ENCODE measurements at places on chromosomes 5 and 9.

- DNase-seq: no peak
Observed at GRCh38 chr5:58363461-58364249, 96.2 kb downstream of the PLK2 start.

GRCh38 chr9:98310752-98311392 is 55.4 kb upstream of the TBC1D2 start:
- no peak for DNase-seq

DNA sequence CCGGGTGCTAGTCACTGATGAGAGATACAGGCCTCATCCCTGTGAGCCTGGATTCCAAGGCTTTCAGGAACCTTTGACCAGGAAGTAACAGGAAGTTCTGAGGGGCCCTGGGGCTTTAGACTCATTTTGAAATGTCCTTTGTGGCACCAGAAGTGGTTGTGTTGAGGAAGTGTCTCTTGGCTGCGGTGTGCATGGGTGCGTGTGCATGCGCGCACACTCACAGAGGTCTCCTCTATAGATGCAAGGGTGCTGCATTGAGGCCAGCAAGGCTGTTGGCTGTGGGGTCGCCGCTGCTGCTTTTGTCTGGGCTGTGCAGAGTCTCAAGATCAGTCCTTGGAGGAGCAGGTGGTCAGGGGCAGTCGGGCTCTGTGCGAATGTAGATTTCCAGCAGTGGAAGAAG is 7.6 kb downstream of the RAB24 start:
- DNase-seq: no peak

DNA sequence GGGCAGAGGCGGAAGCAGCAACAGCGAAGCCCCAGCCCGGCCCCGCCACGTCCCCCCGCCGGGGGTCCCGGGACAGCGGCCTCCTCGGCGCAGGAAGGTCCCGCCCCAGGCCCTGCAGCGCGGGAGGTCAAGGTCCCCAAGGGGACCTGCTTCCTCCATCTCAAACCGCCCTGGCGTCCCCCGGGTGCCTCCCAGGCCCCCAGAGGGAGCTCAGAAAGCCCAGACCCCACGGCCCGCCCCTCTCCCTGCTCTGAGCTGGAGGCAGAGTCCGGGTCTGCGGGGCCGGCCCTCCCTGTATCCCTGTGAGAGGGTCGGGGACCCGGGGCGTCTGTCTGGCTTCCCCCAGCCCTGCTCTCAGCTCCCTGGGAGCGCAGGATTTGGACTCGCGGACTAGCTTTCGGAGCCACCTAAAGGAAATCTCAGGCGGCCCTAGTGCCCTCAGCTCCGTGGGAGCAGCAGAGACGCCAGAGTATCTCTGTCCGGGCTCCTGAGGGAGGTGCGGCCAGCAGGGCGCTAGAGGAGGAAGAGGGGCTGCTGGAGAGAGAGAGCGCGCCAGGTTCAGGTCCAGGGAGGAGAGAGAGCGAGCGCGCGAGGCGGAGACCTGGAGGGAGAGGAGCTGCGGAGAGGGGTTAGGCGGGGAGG is 30.7 kb downstream of the EXOC3 start:
- DNase-seq: no peak

DNA sequence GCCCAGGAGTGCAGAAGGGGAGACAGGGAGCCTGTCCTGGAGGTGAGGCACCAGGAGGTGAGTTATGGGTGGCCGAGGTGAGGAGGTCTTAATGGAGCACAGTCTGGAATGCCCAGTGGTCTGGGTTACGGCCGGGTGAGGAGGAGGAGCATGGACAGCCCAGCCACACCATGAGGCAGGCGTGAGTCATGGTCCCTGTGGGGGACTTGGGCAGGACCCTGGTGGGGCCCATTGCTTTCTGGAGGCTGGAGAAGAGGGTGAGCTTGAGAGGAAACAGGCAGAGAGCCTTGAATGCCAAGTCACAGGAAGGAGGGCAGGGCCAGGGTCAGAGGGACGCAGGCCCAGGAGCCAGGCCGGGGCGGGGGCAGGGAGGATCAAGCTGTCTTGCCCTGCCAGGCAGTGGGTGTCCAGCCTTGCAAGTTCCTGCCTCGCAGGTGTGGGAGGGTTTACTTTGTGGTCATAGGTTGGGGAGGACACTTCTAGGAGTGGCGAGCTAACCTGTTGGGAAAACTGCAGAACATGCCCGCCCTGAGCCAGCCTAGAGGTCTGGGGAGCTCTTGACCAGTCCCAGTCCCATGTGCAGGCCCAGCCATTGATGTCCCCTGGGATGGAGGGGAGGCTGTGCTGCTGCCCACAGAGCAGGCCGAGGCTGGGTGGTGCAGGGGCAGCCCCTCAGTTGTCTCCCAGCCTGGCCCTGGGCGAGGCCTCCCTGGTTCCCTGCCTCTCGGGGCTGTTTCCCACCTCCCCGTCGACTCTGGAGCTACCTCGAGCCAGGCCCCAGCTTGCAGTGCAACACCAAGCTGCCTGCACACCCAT is 2.8 kb downstream of the CACNA1B start:
- no peak for DNase-seq

DNA sequence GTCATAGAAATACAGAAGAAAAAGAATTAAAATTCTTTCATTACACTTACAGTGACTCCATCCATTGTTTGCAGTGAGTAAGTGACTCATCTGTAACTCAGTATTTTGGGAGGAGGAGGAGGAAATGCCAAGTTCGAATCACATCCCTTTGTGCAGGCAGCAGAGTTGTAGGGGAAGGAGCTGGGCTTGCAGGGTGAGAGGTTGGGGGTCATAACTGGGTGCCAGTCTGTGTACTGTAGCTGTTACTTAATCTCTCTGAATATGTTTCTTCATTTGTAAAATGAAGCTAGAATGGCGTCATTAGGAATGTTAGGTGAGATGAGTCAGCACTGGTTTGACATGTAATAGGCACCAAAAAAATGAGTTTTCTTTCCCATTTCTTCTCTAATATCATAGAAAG is 235.7 kb upstream of the ADAMTSL1 start:
- DNase-seq: no peak

DNA sequence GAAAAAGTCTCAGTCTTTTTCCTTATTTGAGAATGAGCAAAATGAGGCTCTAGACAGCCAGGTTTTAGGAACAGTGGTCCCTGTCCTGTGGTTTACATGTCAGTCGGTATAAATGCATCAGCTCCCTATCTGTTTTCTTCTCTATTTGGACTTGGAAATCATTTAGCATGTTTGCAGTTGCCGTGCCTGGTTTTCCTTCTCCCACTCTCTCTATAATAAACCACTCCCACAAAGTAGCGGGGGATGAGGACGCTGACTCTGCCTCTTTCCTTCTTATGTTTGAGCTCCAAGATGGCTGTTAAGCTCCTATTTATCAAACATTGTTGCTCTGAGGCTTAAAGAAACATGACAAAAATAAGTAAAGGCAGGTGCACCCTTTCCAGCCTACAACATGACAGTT is 57.2 kb upstream of the CTSL start:
- DNase-seq: no peak

- no peak for DNase-seq
Observed at GRCh38 chr9:132531195-132531594, 51.2 kb upstream of the BARHL1 start.

GRCh38 chr5:172858511-172858989 is 24.5 kb downstream of the ERGIC1 start:
- no peak for DNase-seq

DNA sequence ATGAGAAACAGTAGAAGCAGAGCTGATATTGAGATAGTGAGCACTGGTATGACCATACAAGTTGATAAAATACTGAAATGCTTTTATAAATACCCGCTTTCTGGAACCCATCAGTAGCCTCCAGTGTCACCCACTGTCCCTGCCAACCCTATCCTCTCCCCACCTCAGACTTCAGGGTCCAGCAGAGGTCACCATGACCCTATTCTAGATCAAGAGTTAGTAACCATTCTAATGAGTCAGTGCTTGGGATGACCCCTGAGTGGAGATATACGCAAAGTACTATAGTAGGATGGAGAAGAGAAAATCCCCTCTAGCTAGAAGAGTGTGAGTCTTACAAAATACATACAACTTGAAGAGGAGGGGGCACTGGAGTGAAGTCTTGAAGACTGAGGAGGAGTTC is 297.9 kb upstream of the BRINP1 start:
- DNase-seq: no peak

- DNase-seq: no peak
Observed at GRCh38 chr5:65999061-65999723, 72.8 kb downstream of the ERBIN start.

DNA sequence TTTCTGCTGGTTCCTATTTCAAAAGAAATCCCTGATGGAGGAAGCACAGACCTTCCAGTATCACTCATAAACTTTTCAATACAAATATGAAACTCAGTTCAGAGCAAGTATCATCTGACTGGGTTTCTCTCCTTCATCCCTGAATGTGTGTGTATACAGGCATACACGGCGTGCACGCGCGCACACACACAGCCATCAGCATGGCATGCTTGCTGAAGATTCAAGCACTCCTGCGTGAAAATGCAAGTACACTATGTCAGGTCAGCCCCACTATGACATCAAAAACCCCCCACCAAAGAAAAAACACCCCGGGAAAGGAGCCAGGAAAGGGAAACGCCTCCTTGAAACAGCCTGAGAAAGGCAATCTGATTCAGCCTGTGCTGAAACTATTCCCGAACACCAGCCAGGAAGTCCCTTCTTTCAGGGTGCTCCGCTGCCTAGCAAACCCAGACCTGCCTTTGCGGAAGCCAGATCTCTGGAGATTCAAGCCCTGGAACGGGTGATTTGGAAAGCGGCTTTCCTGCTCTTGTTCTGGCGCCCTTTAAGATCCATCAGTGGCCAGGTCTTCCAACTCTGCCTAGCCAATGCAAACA is 831 bp downstream of the KLHL3 start:
- peak; percentile 32 for DNase-seq

GRCh38 chr9:93290495-93291434 is 106.8 kb downstream of the WNK2 start:
- DNase-seq: no peak

GRCh38 chr9:112086627-112087026 is 88.5 kb downstream of the SUSD1 start:
- DNase-seq: no peak

- no peak for DNase-seq
Observed at GRCh38 chr5:138616508-138616907, 41.3 kb upstream of the HSPA9 start.

- DNase-seq: no peak
Observed at GRCh38 chr5:16740811-16741392, 124.1 kb upstream of the RETREG1 start.

DNA sequence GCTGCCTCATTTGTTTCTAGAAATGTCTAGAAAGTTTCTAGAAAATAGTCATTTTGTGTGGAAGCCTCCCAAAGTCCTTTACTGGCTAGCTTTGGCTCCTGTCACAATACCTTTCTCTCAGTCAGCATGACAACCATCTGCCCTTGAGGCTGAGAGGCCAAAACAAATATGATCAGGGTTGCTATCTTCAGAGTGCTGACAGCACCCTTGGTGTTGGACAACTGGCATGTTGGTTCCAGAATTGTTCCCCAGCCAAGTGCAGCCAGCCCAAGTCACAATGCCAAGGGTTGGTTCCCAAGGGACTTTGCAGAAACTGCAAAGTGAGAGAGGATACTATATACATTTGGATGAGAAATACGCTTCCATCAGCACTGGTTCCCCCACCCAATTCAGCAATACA is 140.9 kb upstream of the GAS1 start:
- no peak for DNase-seq

- DNase-seq: no peak
Observed at GRCh38 chr5:132810605-132811004, 2.5 kb upstream of the SOWAHA start.

DNA sequence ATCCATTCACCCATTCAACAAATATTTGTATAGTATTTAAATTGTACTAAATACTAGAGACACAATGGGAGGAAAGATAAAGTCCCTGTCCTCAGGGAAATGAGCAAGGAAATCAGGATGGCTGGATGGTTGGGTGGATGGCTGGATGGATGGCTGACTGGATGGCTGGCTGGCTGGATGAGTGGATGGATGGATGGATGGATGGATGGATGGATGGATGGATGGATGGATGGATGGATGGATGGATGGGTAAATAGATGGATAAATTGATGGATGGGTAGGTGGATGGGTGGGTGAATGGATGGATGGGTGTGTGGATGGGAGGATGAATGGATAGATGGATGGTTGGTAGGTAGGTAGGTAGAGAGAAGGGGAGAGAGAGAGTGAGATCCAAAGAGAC is 41.5 kb upstream of the WWC1 start:
- no peak for DNase-seq

DNA sequence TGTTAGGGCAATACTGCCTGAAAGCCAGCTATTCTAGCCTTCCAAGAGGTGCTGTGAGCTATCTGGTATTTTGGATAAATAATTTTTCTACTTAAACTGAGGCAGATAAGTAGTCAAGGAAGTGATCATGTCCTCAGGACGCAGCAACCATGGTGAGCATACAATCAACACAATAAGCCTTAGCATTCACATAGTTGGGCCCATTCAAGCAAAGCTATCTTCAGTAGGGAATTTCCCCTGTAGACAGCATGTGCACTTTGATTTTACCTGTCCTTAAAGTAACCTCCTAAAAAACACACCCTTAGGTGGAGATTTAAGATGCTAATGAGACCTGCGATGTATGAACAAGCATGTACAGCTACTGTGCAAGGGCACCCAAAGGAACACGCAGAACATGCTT is 76.2 kb upstream of the HCN1 start:
- no peak for DNase-seq

GRCh38 chr9:69303331-69303730 is 21.7 kb upstream of the ENTREP1 start:
- DNase-seq: no peak

- DNase-seq: no peak
Observed at GRCh38 chr9:116280529-116280928, 126.9 kb downstream of the PAPPA start.

- no peak for DNase-seq
Observed at GRCh38 chr5:65341835-65342234, 139.9 kb downstream of the ADAMTS6 start.

GRCh38 chr5:86765778-86766502 is 148.2 kb downstream of the COX7C start:
- DNase-seq: no peak

DNA sequence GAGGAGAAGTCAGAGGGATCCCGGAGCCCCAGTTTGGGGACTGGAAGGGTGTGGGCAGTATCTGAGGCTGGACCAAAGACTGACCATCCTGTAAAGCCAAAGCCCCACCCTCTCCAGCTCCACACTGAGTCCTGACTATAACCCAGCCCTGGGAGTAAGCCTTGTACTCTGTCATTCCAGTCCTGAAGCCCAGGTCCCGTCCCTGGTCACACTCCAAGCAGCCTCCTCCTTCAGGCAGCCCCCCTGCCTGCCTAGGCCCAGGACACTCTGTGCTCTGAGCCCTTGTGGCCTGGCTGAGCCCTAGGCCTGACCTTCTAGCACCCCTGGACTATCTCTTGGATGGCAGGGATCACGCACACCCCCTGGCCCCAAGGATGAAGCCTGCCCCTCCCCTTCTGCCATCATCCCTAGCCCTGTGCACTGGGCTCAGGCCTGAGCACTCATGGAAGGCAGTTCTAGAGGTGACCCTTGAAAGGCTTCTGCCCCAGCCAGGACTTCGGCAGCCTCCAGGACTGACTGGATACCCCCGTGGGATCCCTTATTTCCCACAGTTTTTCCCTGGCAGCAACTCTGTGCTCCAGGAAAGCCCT is 28.0 kb upstream of the ENHO start:
- no peak for DNase-seq

DNA sequence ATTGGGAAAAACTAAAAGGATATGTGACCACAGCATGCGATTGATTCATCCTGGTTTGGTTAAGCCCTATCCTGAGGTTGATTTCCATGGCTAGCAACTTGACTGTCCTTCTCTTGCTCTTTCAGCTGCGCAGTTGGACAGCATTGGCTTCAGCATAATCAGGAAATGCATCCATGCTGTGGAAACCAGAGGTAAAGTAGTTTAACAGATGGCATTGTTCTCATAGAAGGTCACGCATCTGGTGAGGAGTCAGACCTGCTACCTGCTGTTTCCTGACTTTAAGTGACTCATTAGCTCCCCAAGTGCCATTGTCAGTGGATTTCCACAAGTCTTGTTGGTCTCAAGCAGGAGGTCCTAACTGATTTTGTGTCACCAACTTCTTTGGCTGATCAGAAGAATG is 266.9 kb downstream of the ARHGAP26 start:
- peak; percentile 14 for DNase-seq
